ENCODE measurements at places on chromosomes 16 and 17. TPM values are rescaled to one million over a fixed set of nuclear protein-coding genes. Genes with fewer than 3 reads are reported as not detected.
A peak's percentile ranks its signal among the peaks of the same experiment; 100 is the strongest.

GRCh38 chr16:89324056-89325010, 106.8 kb downstream of the ZNF778 start:
- no peak for DNase-seq

DNA sequence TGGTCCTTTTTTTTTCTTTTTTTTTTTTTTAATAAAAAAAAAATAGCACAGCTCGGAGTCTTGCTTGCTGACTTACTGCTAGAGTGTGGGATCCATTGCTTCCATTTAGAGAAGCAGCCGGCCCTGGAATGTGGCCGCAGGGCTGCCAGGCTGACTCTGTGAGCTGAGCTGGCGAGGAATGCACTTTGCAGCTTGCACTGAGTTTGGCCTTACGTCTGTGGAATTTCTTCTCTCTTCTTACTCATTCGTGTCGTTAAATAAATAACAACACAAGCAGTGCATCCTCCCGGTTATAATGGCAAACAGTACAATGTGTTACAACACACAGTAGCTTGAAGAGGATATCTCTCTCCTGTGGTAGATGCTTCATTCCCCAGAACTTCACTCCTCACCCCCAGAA, 69.2 kb downstream of the PRKCB start:
- DNase-seq, result peak; percentile 69

DNA sequence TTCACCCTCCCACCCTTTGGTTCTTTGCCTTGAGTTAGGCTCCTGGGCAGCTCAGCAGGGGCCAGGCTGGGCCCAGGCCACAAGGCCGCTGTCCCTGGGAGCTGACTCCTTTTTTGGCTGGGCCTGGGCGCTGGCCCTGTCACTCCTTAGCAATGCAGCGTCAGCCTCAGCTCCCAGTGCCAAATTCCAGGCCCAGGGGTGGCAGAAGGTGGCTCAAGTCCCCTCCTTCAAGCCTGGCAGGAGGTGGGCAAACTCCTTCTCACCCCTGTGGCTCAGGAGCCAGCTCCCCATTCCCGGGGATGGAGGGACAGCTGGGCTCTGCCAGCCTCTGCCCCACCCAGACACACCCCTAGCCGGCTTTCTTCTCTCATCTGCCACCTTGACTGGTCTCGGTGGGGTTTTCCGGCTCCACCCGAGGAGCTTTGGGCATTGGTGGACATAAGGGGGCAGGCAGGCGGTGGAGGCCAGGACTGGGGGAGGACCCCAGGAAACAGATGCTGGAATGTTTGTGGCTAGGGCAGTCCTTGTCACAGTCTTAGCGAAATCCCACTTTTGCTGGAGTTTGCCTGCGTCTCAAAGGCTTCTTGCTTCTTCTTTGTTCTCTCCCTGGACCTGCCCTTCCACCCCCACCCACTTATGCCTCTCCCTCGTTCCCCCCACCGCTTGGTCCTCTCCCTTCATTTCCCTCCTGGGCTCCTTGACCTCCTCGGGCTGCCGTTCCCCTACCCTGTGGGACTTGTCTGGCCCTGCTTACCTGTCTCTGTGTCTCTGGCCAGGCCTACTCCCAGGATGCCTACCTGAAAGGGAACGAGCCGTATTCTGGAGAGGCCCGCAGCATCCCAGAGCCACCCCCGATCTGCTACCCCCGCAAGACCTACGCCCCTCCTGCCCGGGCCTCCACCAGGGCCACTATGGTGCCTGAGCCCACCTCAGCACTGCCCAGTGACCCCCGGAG, 37.4 kb downstream of the ARHGAP23 start:
- DNase-seq, result no peak

DNA sequence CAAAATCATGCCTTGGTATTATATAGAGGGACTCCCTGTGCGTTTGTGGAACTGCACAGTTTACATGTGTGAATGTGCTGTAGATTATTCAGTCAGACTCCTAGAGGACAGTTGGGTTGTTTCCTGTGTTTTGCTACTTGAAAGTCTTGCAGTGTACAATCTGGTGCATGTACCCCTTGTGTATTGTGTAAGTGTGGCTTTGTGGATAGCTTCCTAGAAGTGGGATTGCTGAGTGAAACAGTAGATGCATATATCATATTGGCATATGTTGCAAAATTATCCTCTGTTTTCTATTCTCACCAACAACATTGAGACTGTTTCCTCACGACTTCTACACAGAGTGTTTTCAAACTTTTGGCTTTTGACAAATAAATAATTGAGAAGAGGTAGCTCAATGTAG, 263.7 kb downstream of the MAP2K6 start:
- no peak for DNase-seq

ATP2A1 gene
- 0.04 TPM for total RNA-seq

DNA sequence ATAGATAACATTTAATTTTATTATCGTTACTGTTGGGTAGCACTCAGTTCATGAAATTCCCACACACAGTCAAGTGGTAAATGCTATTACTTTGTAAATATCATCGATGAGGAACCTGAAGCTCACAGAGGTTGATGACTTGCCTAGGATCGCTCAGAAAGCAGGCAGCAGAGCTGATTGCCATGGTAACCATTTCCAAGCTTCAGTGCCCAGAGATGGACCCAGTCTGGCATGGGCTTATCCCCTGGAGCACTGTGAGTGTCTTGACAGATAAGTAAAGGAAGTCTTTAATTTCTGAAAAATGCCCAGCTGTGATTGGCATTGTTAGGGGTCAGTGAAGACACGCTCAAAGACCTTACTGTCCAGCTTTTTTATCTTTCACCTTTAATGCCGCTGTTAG, 95.0 kb downstream of the PRKCB start:
- no peak for DNase-seq

All from H4 (cell line).